OCI-M1 (cell line): ENCODE measurements at places on chromosomes 3 and 15.

DNA sequence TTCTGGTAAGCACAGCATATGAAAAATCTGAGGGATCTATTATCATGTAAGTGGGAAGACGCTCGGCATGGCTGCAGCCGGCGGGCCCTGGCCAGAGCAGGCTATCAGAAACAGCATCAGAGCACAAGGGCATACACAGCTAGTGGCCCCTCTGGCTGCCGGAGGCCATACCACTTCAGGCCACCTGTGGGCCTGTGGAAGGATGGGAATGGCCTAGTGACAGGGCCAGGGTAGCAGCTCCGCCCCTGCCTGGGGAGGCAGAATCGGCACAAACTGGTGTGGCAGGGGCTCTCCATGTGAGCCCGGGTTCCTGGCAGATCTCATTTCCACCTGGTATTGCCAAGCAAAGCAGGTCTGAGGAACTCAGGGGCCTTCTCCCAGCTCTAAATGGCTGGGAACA, 46.4 kb downstream of the SH3BP5 start:
- no peak for DNase-seq

DNA sequence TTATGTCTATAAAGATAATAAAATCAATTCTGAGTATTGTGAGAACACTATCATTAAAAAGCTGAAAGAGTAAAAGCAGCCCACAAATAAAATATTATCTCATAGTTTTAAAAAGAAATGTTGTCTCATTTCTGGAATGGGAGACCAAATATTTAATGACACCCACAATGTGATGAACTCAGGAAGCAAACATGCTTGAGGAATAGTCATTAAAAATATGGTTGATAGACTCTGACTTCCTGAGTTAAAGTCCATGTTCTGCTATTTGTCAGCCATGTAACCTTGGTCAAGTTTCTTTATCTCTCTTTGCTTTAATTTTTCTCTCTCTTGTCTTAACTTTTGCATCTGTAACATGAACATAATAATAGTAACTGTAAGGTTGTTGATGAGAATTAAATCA, 35.5 kb upstream of the CHMP2B start:
- DNase-seq: no peak

DNA sequence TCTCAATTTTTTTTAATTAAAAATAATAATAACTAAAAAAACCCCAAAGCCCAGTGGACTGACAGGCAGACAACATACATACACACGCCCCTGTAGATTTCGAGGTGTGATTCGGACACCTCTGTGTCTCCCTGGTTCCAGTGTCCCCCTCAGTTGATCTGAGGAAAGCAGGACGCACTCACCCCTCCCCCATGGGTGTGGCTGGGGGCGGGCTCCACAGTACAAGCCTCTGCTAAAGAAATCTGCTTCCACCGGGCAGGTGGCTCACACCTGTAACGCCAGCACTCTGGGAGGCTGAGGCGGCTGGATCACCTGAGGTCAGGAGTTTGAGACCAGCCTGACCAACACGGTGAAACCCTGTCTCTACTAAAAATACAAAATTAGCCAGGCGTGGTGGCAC, 33.8 kb upstream of the BLM start:
- no peak for DNase-seq

DNA sequence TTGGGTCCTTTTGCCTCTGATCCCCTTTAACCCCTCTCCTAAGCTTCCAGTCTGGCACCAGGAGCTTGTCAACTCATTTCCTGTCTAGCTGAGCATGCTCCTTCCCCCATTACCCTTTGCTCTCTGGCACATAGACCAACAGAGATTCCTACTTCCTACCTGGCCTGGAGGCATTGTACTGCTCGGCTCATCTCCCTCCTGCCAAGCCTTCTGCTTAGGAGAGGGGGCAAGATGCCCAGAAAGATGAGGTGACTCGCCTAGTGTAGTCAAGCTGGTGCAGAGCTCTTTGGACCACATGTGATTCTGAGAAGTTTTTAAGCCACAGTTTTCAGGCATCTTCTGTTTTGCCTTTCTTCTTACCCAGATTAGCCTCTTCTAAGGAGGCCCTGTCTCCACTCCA, 95.4 kb downstream of the ZNF621 start:
- DNase-seq: no peak
